ENCODE measurements at places on chromosomes 3 and 15. TPM values are rescaled to one million over a fixed set of nuclear protein-coding genes. Genes with fewer than 3 reads are reported as not detected.

TLR9 gene
- not detected for total RNA-seq

WNT7A gene
- not detected for total RNA-seq

THAP10 gene
- total RNA-seq, result 11.0 TPM

PEAK1 gene
- total RNA-seq, result 8.2 TPM

TMEM108 gene
- not detected for total RNA-seq

ANKUB1 gene
- not detected for total RNA-seq

LRTM1 gene
- total RNA-seq, result not detected

CYP8B1 gene
- total RNA-seq, result not detected

OXSM gene
- 24.5 TPM for total RNA-seq

DYNC1LI1 gene
- total RNA-seq, result 77.6 TPM

UROC1 gene
- total RNA-seq, result not detected

ANKRD34C gene
- total RNA-seq, result not detected

MCF2L2 gene
- total RNA-seq, result 0.22 TPM

ZNF710 gene
- 6.6 TPM for total RNA-seq

ZFYVE19 gene
- total RNA-seq, result 36.2 TPM

NLGN1 gene
- 0.72 TPM for total RNA-seq

GADL1 gene
- not detected for total RNA-seq

NR1I2 gene
- not detected for total RNA-seq

CCR8 gene
- not detected for total RNA-seq

CFAP100 gene
- not detected for total RNA-seq

AADACL2 gene
- total RNA-seq, result not detected

CSNK1G1 gene
- 16.0 TPM for total RNA-seq

TTLL13 gene
- total RNA-seq, result not detected

MFGE8 gene
- 116 TPM for total RNA-seq

Measured in A172 (cell line).